Right atrium auricular region (tissue), 2 donors: ENCODE measurements at places on chromosomes 16 and 17.

DNA sequence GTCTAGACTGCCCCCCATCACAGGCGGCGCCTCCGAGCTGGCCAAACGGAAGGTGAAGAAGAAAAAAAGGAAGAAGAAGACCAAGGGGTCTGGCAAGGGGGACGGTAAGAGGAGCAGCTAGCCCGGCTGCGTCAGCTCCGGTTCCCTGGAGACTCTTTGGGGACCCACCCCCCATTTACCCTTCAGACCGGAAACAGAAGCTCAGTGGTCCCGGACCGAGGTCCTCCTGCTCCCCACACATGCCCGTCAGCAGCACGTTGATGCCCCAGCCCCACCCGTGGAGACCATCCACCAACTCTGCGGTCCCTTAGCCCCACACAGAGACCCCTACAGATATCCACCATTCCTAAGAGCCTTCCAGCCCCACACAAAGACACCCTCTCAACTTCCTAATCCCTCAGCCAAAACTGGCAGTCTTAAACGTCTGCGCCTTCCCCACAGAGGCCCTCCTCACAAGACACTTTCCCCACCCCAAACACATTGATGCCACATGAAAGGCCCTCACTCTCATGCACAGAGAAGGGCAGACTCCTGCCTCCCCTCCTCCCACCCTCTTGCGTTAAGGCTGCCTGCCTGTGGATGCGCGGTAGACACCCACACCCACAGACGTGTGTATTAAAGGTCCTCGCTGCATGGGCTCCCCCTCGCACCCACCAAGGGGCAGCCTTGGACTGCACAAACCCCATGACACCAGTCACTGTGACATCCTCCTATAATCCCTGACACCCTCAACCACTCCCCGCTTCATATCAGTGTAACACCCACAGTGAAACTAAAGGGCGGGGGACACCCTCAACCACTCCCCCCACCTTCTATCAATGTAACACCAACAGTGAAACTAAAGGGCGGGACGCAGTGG lies 58.2 kb upstream of the RPH3AL start:
- no peaks in the 10 kb centered on the region for H3K4me1 ChIP-seq
- peak overlapping the region; percentile 98 for H3K4me3 ChIP-seq
- H3K36me3 ChIP-seq = no peaks in the 10 kb centered on the region
- H3K27ac ChIP-seq = peak overlapping the region; percentile 84
- no peaks in the 10 kb centered on the region for H3K27me3 ChIP-seq

GRCh38 chr17:68196394-68197090 lies 51.3 kb upstream of the AMZ2 start:
- H3K4me3 ChIP-seq = peak overlapping the region; percentile 53
- no peak for DNase-seq
- H3K27ac ChIP-seq = no peak overlapping the region
- peaks cover 38% of the 10 kb centered on the region for H3K27me3 ChIP-seq

DNA sequence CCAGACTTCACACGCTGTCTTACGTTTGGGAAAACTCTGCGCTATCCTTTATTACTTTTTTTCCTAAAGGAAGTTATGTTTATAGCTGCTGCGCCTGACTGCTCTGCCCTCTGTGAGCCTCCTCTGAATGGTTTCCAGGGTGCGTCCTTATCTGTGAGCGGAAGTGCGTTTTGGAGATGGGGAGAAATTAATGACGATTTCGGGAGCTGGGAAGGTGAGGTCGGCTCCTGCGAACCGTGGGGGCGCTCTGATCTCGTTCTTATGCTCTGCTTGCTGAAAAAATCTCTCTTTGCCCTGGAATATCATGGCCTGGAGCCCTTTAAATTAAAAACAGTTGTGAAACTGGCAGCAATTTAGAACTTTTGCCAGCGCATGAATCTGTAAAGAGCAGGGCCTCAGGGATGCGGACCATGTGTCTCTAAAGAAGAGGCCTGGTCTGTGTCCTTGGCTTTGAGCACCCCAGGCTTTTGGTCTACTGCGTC lies 135.7 kb upstream of the ZFHX3 start:
- H3K27me3 ChIP-seq = no peaks in the 10 kb centered on the region
- no peaks in the 10 kb centered on the region for H3K36me3 ChIP-seq
- DNase-seq = no peak
- H3K27ac ChIP-seq = peak overlapping the region; percentile 20

GRCh38 chr17:4908711-4909496 lies 6.0 kb upstream of the CHRNE start:
- DNase-seq = peak; percentile 96
- no peaks in the 10 kb centered on the region for H3K36me3 ChIP-seq
- H3K27ac ChIP-seq = peak overlapping the region; percentile 48
- H3K4me1 ChIP-seq = peaks cover 15% of the 10 kb centered on the region

DNA sequence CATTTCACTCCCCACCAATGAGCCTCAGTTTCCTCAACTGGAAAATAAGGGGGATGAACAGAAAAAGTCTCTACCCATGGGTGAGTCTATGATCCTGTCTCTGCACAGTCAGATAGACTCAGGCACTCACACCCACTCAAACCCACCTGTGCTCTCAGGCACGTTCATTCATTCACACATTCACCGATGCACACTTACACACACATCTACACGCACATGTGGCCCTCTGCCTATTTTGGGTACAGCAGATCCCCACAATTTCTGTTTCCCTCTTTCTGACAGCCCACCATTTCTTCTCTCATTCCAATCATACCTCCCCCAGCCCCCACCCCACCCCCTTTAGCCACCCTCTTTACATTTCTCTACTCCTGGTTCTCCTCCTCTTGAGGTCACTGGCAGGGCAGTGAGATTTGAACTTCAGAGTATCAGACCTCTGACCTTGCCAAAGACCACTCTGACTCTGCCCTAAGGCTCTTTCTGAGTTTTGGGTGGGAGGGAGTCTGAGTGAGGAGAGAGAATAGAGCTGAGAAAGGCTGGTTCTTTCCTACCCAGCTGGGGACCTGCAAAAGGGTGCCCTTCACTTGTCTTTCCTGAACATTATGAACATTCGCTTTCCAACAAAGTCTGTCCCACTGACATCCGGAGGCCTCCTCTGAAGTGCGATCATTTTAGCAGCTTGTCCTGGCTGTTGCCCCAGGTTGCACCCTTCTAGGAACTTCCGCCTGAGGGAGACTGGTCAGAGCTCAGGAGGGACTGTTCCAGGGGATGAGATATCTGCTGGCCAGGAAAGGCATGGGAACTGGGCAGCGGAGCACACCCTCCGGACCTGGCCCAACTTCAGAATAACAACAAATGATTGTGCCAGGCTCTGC lies 10.1 kb upstream of the COL1A1 start:
- peaks cover 2% of the 10 kb centered on the region for H3K4me1 ChIP-seq
- peak; percentile 63 for DNase-seq
- no peaks in the 10 kb centered on the region for H3K36me3 ChIP-seq
- no peaks in the 10 kb centered on the region for H3K27me3 ChIP-seq

GRCh38 chr16:90057738-90058173 lies 19.4 kb downstream of the PRDM7 start:
- no peaks in the 10 kb centered on the region for H3K36me3 ChIP-seq
- no peak overlapping the region for H3K4me3 ChIP-seq
- no peak overlapping the region for H3K27ac ChIP-seq
- no peak for DNase-seq
- H3K4me1 ChIP-seq = no peaks in the 10 kb centered on the region

DNA sequence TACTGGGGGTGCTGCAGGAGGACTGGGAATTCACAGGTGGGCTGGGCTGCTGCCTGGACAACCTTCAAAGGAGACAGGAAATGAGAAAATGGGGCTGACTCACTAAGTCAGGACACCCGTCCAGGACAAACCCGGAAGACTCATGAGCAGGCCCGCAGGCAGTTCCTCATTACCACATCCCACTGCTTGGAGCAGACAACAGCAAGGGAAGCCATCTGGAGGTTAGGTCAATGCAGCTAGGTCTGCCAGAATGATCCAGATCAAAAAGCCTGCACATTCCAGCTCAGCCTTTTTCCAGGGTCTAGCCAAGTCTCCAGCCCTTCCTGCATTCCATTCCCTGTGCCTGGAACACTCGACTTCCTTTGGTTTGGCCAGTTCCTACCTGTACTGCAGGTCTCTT lies 536.5 kb upstream of the CDH11 start:
- H3K27me3 ChIP-seq = no peaks in the 10 kb centered on the region
- no peak overlapping the region for H3K4me3 ChIP-seq
- DNase-seq = no peak

DNA sequence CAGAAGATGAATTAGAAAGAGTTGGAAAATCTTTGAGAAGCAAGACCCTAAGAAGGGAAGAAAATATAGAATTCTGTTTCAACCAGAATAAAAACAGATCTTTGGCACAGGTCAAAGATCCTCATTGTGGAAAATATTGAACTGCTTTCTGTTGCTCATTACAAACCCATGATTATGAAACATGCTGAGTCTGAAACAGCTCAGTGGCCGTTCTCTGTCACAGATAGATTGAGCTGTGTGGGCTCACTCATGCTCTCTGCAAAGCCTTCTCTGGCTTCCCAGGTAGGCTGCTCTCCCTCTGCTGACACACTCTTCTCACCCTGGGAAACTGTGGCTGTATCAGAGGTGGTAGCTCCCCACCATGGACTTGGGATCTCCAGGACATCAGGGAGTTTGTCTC lies 3.4 kb upstream of the KRT38 start:
- no peak for DNase-seq
- H3K4me3 ChIP-seq = no peak overlapping the region
- no peaks in the 10 kb centered on the region for H3K27me3 ChIP-seq
- H3K4me1 ChIP-seq = no peaks in the 10 kb centered on the region
- H3K36me3 ChIP-seq = no peaks in the 10 kb centered on the region

GRCh38 chr17:68585643-68586042 lies 15.5 kb downstream of the FAM20A start:
- H3K27ac ChIP-seq = no peak overlapping the region
- no peak for DNase-seq
- H3K4me3 ChIP-seq = no peak overlapping the region
- H3K27me3 ChIP-seq = no peaks in the 10 kb centered on the region

DNA sequence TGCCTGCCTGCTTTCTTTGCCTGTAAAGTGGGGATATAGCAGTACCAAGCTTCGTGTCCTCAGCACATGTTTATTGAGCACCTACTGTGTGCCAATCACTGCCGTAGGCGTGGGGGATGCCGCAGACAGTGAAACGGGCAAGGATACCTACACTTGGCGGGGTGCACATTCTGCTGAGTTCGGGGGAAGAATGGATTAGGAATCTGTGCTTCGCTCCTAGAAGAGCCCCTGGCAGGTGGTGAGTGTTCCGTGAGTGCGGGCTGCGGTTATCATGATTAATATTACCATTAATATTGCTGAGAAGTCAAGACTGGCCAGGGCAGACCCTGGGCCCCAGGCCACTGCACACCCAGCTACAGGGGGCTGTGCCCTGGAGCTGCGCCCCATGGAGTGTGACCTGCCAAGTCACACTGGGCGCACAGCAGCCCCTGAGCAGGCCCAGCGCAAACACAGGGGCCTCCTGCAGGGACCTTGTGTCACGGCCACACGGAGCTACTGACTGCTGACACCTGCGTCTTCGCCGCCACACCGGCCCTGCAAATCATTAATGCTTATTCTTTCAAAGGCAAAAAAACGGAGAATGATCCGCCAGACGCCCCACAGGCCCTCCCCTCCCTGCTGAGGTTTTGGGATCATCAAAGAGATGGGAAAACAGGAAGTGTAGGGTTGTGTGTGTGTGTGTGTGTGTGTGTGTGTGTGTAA lies 213.4 kb upstream of the GSE1 start:
- H3K4me3 ChIP-seq = no peak overlapping the region
- no peaks in the 10 kb centered on the region for H3K27me3 ChIP-seq
- peaks cover 33% of the 10 kb centered on the region for H3K4me1 ChIP-seq
- H3K27ac ChIP-seq = no peak overlapping the region
- DNase-seq = no peak
- H3K36me3 ChIP-seq = no peaks in the 10 kb centered on the region

GRCh38 chr17:51398128-51398525 lies 137.8 kb downstream of the UTP18 start:
- H3K27me3 ChIP-seq = no peaks in the 10 kb centered on the region
- H3K27ac ChIP-seq = no peak overlapping the region
- H3K4me3 ChIP-seq = no peak overlapping the region

- peak overlapping the region; percentile 70 for H3K4me3 ChIP-seq
- H3K4me1 ChIP-seq = peaks cover 39% of the 10 kb centered on the region
- no peaks in the 10 kb centered on the region for H3K27me3 ChIP-seq
- H3K27ac ChIP-seq = peak overlapping the region; percentile 97
These were observed 941 bp upstream of the MRPS34 start for GRCh38 chr16:1773703-1774447.

- H3K27ac ChIP-seq = no peak overlapping the region
- no peaks in the 10 kb centered on the region for H3K27me3 ChIP-seq
- H3K4me1 ChIP-seq = no peaks in the 10 kb centered on the region
- DNase-seq = no peak
These were observed 4.2 kb downstream of the CDK3 start for GRCh38 chr17:76004750-76005262.

GRCh38 chr17:22202702-22203101 lies 510.4 kb downstream of the KCNJ18 start:
- H3K36me3 ChIP-seq = no peaks in the 10 kb centered on the region
- no peaks in the 10 kb centered on the region for H3K27me3 ChIP-seq
- no peak overlapping the region for H3K27ac ChIP-seq
- no peaks in the 10 kb centered on the region for H3K4me1 ChIP-seq

GRCh38 chr16:29770250-29770929 lies 7.7 kb upstream of the ZG16 start:
- H3K27ac ChIP-seq = no peak overlapping the region
- H3K4me1 ChIP-seq = no peaks in the 10 kb centered on the region
- H3K4me3 ChIP-seq = no peak overlapping the region

GRCh38 chr17:34371405-34372100 lies 8.5 kb upstream of the CCL1 start:
- H3K4me3 ChIP-seq = no peak overlapping the region
- H3K27ac ChIP-seq = no peak overlapping the region
- H3K27me3 ChIP-seq = no peaks in the 10 kb centered on the region

GRCh38 chr16:62586128-62586862 lies 550.1 kb upstream of the CDH8 start:
- no peak for DNase-seq
- no peaks in the 10 kb centered on the region for H3K36me3 ChIP-seq

DNA sequence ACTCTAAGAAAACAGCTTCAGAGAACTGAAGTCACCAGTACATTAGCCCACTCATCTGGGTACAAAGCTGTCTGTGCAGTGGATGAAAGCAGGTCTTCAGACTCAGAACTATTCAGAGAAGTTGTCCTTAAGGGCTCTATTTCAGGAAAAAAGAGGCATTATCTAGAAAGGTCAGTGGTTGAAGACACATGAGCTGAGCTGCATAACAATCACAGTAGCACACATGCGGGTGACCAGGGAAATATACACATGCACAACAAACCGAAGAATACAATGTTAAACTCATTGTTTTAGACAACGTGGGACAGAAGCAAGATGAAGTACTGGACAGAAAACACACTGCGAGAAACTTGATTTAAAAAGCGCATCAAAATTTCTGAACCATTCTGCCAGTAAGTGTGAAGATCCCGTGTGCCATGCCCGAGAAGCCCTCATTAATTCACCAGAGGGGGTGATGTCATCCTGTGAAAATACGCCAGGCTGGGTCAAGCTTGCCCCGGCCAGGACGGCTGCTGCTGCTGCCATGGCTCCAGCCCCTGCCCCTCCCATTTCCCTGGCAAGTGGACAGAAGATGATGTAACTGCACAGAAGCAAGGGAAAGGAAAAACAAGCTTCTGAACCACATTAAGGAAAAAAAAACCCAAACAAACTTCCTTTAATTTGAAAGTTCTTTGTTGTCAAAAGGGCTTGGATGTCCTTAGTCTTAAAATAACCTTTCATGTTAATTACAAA lies 10.1 kb downstream of the DYNC1LI2 start:
- peak overlapping the region; percentile 80 for H3K27ac ChIP-seq
- peaks cover 55% of the 10 kb centered on the region for H3K36me3 ChIP-seq
- DNase-seq = peak; percentile 93
- no peaks in the 10 kb centered on the region for H3K4me1 ChIP-seq
- H3K4me3 ChIP-seq = no peak overlapping the region
- H3K27me3 ChIP-seq = no peaks in the 10 kb centered on the region

- no peaks in the 10 kb centered on the region for H3K36me3 ChIP-seq
- H3K27me3 ChIP-seq = no peaks in the 10 kb centered on the region
- no peak overlapping the region for H3K4me3 ChIP-seq
- H3K4me1 ChIP-seq = no peaks in the 10 kb centered on the region
- no peak for DNase-seq
- H3K27ac ChIP-seq = no peak overlapping the region
These were observed 4.5 kb upstream of the SNX20 start for GRCh38 chr16:50685462-50686063.
